Right cardiac atrium (tissue), 5 donors: ENCODE measurements at places on chromosomes 4 and X.

- DNase-seq = no peak
Observed at GRCh38 chr4:72388521-72388920, 180.5 kb downstream of the ADAMTS3 start.

GRCh38 chrX:69305333-69306062, 140.2 kb upstream of the PJA1 start:
- DNase-seq = no peak

- DNase-seq = no peak
Observed at GRCh38 chr4:52684896-52685295, 25.8 kb upstream of the USP46 start.

DNA sequence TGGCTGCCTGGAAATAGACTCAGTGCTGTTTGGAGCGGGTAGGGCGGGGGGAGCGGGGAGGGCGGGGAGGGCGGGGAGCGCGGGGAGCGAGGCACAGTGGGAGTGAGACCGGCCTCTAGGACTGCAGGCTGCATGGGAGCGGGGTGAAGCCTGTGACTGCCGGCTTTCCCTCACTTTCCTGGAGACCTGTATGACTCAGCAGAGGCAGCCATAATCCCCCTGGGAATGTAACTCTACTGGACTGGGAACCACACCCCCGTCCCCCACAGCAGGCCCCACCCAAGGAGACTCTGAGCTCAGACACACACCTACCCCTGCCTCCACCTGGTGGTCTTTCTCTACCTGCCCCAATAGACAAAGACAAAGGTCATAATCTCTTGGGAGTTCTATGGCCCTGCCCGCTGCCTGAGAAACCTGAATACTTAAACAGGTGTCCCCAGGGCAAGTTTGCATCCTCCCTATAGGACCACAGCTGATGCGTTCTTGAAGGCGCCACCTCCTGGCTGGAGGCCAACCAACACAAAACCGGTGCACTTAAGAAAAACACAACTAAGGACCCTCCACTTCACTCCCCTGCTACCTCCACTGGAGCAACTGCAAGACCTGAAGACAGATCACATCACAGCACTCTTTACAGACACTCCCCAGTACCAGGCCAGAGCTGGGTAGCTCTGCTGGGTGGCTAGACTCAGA, 18.0 kb downstream of the HDAC8 start:
- DNase-seq = no peak

DNA sequence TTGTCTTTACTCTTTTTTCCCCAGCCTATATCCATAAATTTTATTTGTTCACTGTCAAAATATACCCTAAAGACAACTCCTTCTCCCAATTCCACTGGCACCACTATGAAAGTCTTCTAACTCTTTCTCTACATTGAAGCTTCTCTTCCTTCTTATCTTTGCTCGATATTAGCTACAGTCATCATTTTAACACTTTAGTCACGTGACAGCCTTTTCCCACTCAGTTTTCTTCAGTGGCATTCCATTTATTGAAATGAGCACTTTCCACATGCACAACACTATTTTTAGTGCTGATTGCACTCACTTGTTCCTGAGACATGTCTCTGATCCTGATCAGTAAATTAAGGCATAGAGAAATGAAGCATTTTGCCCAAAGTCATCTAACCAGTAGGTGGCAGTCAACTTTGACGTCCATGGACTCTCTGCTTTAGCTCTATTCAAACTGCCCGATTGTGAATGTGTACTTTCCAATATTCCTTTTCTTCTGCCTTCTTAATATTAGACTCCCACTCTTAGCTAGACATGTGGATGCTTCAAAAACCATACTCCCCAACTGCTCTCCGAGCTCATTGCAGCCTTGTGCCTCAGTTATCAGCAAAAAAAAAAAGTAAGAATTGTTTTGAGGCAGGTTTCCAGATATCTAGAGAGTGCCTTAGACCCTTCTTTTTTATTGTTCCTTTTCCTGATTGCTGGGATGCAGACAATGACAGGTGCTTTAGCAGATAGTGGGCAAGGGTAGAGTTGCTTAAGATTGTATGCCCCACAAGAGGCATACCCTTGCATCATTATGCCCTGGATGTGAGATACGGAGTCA, 394.4 kb upstream of the ADGRL3 start:
- DNase-seq = no peak

GRCh38 chr4:13892739-13893105, 265.2 kb upstream of the BOD1L1 start:
- DNase-seq = no peak

DNA sequence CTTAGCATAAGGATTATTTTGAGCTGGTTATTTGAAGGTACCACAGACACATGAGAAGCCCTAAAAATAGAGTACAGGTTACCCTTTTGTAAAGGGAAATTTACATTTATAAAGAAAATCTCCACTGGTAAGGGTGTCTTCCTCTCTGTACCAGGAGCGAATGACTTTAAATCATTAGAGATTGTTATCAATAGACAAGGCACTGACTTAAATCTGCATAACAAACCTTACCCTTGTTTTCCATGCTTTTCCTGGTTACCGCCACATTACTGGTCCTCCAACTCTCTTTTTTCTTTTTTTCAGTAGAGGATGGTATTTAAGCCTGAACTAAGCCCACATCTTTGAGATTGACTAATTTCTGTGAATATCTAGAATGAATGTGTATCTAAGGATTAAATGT, 129.8 kb downstream of the SLC7A11 start:
- no peak for DNase-seq

DNA sequence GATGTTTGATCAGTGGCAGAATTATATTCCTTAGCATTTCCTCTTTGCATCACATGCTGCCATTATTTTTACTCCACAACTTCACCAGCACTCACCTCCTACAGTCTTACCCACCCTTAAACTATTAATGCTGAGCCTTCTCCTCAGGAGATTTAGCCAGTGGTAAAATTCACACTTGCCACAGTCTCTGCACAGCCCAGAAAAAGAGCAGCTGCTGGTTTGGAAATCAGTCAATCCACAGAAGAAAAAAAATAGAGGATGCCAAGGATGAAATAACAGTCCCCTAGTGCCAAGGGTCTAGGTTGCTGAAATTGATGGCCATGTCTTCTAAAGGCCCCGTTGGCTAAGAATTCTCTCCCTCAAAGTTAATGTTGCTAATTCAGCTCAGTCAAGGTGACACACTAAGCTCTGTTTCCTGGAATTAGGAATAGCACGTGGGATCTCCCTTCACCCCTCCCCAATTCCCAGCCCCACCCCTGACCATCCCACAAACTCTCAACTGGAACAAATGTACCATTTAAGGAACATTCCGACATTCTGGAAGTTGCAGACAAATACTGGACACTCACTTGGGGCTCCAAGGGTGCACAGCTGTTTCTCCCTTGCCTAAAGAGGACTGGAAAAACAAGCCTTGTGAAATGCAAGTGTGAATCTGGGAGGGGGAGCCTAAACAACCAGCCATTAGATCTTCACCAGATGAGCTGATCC, 5.7 kb downstream of the ATP1B4 start:
- no peak for DNase-seq

DNA sequence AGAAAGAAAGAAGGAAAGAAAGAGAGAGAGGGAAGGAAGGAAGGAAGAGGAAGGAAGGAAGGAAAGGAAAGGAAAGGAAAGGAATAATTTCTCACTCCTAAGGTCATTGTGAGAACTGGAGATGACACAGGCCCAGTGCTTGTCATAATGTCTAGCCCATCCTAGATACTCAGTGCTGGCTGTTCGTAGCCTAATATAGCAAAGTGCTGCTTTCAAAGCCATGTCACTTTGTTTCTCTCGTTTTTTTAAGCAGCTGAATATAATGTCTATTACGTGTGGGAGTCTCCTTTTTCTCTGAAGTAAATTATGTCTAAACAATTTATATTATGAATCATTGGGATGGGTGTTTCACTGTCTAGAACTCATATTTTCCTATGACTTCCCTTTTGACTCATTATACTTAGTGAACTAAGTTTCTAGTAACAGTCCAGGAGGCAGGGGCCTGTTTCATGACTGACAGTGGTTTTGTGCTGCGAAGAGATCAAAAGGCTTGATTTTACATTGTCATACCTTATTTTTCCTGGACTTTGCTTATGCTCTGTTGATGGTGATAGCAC, 327.0 kb upstream of the ZFP42 start:
- DNase-seq = no peak

- no peak for DNase-seq
Observed at GRCh38 chrX:54248309-54248708, 65.3 kb upstream of the FAM120C start.

DNA sequence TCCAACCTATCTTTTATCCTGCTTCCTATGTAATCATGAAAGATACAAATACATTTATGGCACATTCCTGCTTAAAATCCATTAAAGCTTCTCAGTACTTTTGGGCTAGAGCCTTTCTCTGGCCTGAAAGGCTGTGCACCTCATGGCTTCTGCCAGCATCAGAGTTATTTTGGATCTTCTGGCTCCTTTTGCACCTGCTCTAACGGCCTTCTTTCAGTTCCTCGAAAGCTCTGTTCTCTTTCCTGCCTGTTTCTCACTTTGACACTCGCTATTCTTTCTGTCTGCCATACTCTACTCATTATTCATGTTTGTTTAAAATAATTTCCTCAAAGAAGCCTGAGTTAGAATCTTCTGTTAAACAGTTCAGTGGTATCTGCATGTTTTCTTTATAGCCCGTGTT, 86.0 kb downstream of the LRP2BP start:
- DNase-seq = no peak

GRCh38 chr4:113052379-113052951, 3.0 kb downstream of the ANK2 start:
- no peak for DNase-seq

GRCh38 chrX:17632942-17633341, 104.4 kb upstream of the SCML1 start:
- no peak for DNase-seq

GRCh38 chr4:77593101-77593500, 12.5 kb upstream of the CXCL13 start:
- DNase-seq = no peak

DNA sequence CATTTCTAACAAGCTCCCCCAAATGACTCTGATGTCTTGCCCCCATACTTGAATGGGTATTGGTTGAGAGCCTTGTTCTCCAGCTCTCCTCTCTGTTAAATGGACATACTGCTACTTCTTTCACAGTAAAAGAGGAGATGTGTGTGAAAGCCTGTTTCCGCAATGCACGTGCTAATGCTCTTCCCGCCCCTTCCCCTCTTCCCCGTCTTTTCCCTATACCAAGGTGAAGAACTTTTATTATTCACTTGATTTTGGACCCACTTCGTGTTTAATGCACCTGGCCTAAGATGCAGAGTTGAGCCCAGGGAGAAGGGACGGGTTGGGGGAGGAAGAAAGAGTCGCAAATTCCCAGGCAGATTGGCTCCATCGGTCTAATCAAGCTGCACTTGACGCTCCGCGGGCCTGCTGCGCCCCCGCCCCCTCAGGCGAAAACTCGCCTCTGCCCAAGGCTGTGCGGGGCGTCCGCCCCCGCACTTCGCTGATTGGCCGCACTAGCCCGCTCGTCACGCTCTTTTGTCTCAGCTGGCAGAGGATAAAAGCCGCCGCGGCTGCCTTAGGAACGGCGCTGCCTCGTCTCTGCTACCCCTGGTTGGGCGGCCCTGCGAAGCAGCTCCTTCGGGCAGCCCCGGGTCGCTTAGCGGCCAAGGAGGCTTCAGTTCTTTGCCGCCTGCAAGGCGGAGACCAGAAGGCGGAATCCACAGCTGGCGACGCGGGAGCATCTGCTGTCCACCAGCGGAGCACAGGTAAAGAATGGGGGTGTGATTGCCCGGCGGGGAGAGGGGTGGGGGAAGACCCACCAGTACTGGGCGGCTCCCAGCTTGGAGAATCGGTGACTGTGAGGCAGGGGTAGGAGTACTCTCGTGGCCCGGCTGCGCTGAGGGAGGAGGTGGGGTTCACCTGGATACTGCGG, at the start of gene ZCCHC12:
ZCCHC12 (plus strand) TSS at position 562 of the 910 bp plus-strand sequence. CDS start 1,421 bp downstream, outside the sequence.
- peak; percentile 58 for DNase-seq

- no peak for DNase-seq
Observed at GRCh38 chrX:56762220-56762619, 33.2 kb downstream of the NBDY start.

- no peak for DNase-seq
Observed at GRCh38 chrX:12741416-12741815, 49.8 kb upstream of the PRPS2 start.

GRCh38 chr4:183986971-183987946, 82.2 kb downstream of the STOX2 start:
- DNase-seq = peak; percentile 88
